ENCODE measurements at places on chromosomes 6 and 20.

GRCh38 chr20:44464514-44464913 lies 11.2 kb upstream of the TTPAL start:
- DNase-seq, result no peak

DNA sequence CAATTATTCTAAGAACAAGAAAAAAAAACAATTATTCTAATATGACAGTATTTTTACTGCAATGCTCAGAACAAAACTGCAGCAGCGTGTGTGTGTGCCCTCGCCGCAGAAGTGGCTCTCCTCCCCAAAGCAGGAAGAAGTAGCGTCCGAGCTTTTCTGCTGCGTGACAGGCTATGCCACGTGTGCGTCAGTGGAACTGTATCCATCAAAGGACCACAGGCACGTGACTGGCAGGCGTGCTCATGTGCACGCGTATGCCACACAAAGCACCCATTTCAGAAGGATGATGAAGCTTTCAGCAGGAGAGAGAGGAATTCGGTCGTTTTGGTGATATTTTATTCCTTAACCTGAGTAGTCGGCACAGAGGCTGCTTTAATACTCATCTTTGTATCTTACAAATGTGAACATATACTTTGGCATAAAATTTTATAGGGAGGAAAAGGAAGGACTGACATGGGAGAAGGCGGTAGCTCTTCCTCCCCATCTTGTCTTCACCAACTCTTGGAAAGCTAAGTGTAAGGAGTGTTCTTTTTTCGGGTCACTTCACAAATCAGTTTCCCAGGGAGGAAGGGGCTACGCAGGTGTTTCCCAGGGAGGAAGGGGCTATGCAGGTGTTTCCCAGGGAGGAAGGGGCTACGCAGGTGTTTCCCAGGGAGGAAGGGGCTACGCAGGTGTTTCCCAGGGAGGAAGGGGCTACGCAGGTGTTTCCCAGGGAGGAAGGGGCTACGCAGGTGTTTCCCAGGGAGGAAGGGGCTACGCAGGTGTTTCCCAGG lies 3.4 kb downstream of the TCFL5 start:
- DNase-seq, result no peak

GRCh38 chr20:13274275-13274861 lies 53.3 kb downstream of the ISM1 start:
- no peak for DNase-seq

DNA sequence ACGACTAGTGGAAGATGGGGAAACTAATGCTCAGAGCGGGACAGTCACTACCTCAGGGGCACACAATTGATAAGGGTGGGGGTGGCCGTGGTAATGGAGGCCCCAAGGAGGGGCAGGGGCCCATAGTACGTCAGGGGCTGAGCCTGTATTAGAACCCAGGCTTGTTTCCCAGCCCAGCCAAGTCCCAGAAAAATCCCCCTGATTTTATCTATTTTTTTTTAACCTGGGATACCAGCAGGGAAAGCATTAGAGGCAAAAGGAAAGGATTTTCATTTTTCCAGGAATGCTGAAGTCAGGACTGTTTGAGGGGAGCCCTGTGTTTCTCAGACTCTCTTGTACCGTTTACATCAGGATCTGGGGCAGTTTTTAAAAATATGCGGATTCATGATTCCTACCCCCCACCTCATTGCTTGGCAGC lies 382 bp downstream of the MYH7B start:
- DNase-seq, result no peak

- DNase-seq, result no peak
These were observed 15.8 kb upstream of the SIRPG start for GRCh38 chr20:1673424-1673823.

DNA sequence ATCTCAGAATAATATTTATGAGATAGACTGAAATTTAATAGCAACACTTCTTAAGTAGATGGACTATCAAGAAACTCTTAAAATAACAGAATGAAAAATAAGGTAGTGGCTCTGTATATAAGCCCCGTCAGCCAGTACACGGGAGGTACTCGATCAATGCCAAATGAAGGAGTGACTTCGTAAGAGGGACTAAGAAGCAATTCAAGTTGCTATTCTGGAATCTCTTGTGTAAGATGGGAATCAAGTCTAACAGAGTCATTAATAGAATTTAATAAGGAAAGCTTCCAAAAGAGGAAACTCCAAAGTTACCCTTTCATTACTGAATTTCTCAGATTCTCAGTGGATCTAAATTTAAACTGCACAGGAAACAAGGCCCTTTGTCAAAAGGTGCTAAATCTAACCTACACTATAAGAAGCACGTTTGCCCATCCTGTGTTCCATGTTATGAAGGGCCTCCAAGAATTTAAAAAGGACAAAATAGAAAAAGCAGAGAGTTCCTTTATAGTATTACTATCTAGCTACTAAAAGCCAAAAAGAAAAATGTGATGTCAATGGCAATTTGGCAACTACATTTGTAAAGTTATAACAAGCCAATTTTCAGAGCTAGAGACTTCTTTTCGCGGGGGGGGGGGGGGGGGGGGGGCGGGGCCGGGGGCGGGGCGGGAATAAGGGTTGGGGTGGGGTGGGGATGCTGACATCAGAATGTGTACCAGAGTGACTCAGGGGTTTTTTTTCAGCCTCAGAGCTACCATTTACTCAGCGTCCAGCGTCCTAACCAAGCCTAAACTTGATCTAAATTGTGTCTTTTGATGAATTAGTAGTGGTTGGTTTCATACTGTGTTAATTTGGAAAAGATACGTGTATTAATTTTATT lies 200.6 kb downstream of the GMPR start:
- no peak for DNase-seq

- no peak for DNase-seq
These were observed 88.6 kb downstream of the MRPL14 start for GRCh38 chr6:44038543-44039065.

- no peak for DNase-seq
These were observed 4.7 kb downstream of the BTN2A2 start for GRCh38 chr6:26387565-26387964.

GRCh38 chr6:100311707-100312251 lies 152.9 kb downstream of the SIM1 start:
- DNase-seq, result no peak

DNA sequence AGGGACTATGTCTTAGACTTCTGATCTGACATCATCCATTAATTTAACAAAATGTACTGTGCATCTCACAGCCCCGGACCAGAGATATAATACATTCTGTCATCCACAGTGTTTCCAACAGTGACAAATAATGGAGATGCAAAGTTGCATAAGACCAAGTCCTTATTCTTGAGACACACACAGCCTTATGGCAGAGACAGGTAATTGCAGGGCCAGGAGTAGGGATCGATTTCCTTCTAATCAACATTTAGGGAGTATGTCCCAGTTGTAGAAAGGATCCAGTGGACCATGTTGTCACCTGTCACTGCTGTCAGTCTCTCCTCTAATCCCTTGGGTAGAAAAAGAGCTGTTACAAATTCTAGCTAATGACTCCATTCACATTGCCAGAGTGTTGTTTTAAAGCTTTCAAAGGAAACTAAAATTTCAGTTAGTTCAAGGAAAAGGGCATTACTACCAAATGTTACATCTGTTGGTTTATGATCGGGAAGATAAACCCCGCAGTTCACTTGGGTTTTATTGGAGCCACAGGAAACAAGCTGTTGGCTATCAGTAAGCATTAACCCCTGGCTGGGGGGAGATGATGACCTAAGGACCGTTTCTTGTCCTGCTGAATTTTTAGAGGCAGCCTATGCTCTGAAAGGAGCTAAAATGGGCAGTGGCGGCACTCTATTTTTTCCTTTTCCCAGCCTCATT lies 111.4 kb upstream of the ATXN1 start:
- DNase-seq, result no peak

GRCh38 chr6:157879034-157879872 lies 56.2 kb downstream of the SNX9 start:
- no peak for DNase-seq

DNA sequence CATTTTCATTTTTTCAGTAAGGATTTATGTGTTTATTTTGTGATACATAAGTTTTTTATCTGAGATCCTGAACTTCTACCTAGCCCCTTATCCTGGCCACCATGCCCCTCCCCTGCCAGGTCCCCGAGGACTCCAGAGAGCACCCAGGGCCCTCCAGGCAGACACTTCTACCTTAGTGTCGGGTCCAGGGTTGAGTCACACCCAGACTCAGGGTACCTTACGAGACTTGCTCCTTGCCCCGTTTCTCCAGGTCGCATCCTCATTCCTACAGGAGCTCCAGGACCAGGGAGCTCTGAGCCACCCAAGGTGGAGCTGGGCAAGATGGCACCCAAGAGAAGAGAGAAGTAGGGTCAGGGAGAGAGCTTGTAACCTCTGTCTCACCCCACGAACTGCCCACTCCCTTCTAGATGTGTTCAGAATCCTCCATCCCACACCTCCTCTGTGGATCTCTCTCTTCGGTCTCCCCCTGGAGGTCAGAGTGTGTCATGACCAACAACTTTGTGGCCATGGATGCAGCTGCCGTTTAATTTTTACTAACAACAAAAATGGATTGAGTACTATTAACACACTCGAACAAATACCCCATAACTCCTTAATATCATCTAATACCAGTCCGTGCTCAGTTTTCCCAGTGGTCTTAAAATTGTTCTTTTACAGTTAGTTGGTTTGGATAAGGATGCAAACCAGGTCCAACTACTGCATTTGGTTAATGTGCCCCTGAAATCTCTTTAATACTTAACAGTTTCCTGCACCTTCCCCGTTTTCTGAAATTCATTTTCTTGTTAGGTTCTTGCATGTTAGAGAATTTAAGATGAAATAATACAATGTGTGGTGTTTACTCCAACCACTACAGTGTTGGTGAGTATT lies 130.6 kb upstream of the INSM1 start:
- DNase-seq, result no peak

DNA sequence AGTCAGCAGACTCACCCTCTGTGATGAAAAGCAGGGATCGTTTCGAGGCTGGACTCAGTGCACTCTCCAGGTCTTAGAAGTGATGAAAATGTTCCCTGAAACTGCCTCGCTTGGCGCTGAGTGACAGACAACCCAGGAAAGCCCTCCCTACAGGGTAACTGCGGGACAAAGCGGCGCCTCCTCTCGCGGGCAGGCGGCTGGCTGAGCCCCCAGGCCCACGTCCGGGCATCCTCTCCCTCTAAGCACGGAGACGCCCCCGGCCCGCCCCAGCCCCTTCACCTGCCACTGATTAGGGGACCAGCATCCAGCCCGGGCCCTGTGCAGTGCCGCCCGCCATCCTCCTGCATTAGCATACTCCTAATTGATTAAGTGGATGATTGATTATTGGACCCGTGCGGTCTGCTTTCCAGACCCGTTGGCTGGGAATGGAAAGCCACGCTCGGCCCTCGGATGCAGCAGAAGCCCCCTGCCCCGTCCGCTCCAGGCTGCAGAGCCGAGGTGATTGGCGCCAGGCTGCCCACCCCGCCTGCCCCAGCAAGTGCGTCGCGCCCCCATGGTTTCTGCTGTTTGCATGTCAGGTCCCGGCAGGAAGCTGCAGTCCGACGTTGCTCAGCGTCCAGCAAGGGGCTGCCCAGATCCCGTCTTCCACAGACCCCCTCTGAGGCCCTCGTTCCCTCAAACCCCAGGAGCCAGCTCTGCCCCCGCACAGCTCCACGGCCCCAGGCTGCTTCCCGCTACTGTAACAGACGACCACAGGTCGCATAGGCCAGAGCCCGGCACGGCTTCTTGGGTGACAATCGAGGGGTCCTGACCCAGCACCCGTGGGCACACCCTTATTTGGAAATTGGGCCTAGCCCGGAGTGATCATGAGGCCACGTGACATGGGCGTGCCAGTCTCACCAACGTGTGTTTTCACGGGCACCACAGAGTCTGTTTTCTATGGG lies 131.6 kb downstream of the DLL1 start:
- no peak for DNase-seq

DNA sequence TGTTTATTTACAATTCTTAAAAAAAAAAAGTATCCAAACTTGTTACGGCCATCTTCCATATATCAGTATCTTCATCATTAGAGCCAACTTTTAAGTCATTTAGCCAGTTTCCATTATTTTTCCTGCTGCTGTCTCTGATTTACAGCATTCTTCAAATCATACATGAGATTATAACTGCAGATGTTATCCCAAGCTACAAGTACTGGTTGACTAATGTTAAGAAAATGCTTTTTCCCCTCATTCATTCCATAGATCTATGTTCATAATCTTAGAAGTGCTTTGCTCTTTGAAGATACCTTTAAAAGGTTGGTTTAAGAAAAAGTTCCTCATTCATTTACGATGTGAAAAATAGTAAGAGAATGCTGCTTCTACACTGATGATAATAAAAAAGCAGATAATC lies 158.7 kb downstream of the RNGTT start:
- DNase-seq, result no peak

DNA sequence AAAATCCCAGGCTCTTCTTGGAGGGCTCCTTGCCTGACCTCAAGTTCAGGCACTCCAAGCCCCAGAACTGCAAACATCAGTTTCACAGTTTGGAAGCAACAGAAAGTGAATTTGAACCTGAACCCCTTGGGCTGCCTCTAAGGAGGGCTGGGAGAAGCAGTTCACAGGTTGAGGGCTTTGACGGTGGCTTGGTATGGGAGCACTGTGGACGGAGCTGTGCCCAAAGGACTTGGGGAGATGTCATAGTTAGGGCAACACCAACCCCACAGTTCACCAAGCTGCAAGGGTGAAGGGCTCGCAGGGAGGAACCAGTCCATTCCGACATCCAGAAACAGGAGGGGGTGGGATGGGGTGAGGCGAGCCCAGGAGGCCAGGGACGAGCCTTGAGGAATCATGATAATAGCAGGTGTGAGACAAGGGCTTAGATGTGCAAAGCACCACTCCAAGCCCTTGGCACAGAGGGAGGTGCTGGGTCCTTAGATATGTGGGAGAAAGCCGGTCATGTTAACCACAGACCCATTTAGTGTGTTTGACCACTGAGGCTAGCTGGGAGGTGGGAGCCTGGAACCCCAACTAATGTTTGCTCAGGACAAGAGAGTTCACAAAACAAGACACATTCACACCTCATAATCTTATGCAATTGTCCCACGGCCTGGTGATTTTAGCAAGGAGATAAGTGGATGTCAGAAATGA lies 4.3 kb downstream of the CEBPB start:
- DNase-seq, result no peak

DNA sequence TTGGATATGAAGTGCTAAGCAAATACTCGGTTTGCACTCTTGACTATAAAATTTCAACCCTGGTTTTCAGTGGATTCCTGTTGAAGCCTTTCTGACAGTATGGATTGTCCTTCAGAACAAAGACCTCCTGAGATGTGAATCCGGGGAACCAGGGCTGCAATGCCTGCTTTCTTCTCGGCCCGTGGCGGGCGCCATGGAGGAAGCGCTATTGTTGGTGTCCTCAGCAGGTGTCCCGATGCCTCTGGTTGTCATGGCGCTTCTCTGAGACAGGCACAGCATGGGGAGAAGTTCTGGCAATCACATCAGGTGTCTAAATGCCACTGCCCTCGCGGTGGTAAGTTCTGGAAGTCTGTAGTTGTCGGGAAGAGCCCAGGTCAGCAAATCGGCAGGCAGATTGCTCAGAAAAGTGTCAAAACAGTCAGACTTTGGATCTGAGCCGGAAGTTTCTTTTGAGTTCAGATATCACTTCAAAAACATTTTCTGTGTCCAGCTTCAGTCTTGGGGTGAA lies 188.5 kb downstream of the CDH4 start:
- no peak for DNase-seq

Data from stimulated activated CD8-positive, alpha-beta memory T cell treated with anti-CD3 and anti-CD28 coated beads, Interleukin-4, amount 100 ng/mL, for 24 hours (primary cell).